ENCODE measurements at places on chromosomes 3 and 15.

DNA sequence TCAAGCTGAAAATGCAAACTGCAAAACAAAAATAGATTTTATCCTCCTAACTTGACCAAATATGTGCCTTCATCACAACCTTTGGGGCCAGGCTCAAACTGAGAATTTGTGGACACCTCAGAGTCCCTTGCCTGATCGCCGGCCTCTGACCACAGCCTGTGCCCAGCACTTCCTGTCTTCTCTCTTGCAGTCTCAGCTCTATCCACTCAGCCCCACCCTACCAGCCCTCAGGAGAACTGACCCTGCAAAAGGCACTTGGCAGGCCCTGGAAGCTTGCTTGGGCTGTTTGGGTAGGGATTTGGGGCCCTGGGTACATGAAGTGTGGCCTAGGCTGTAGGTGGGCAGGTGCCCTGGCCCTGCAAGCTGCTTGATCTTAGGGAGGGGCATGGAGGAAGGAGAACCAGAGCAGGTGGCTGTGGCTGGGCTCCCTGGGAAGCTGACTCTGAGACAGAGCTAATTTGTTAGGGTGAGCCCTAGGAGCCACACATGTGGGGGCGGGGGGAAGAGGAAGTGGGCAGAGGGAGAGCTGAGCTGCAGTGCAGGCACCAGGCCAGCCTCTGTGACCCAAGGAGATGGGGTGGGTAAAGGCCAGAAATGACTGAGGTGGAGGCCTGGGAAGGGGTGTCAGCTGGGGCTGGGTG lies 8.6 kb downstream of the CLEC3B start:
- no peak for DNase-seq

GRCh38 chr15:91521996-91522395 lies 331.5 kb upstream of the SLCO3A1 start:
- DNase-seq: no peak

DNA sequence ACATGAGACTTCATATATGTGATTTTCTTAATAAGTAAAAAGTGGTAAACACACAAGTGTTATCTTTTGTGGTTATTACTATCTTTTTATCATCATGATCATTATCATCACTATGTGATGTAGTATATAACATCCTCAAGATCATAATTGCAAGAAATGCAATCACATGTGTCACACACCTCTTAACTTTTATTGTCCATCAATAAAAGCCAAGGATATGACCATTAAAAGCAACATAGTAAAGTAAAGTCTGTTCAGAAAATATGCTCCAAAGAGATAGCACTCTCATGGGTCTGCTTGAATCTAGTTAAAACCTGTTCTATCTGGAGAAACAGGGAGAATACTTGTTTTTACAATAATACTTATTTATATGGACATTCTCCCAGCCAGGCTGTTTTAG lies 153.0 kb upstream of the MLF1 start:
- no peak for DNase-seq

GRCh38 chr3:149816986-149817385 lies 4.0 kb downstream of the RNF13 start:
- no peak for DNase-seq

DNA sequence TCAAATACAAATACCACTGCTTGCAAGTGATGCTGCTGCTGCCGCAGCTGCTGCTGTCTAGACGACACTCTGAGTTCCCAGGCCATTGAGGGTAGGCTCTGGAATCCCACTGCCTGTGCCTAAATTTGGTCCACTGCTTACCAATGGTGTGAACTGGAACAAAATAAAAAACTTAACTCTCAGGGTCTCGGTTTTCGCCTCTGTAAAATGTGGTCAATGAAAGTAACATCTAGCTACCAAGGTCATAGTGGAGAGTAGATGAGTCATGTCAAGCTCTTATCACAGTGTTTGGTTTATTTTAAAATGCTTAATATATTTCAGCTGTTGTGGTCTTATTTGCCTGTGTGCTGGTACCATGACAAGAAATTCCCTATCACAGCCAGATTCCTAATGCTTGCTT lies 299.3 kb downstream of the CLSTN2 start:
- DNase-seq: no peak

GRCh38 chr3:53617893-53618523 lies 123.6 kb downstream of the CACNA1D start:
- no peak for DNase-seq

GRCh38 chr15:74011610-74012009 lies 17.1 kb downstream of the PML start:
- DNase-seq: no peak

- no peak for DNase-seq
Measured at GRCh38 chr3:59408047-59408624, 358.3 kb upstream of the CFAP20DC start.

DNA sequence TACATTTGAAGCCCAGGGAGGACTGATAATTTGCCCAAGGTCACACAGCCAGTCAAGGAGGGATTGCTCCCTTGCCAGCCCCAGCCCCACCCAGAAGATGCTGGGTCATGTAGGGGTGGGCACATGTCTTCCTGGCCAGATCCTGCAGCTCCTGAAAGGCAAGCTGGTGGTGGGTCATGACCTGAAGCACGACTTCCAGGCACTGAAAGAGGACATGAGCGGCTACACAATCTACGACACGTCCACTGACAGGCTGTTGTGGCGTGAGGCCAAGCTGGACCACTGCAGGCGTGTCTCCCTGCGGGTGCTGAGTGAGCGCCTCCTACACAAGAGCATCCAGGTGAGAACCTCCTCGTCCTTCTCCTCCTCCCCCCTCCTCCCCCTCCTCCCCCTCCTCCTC lies 13.2 kb downstream of the ISG20 start:
- DNase-seq: no peak

GRCh38 chr15:70541511-70541910 lies 221.8 kb downstream of the UACA start:
- no peak for DNase-seq

- DNase-seq: peak; percentile 24
Measured at GRCh38 chr3:147407114-147407497, 763 bp upstream of the ZIC4 start.

- DNase-seq: no peak
Measured at GRCh38 chr3:17800232-17800631, 57.8 kb upstream of the TBC1D5 start.

GRCh38 chr3:127396473-127396872 lies 108.6 kb upstream of the PRR20G start:
- DNase-seq: no peak

DNA sequence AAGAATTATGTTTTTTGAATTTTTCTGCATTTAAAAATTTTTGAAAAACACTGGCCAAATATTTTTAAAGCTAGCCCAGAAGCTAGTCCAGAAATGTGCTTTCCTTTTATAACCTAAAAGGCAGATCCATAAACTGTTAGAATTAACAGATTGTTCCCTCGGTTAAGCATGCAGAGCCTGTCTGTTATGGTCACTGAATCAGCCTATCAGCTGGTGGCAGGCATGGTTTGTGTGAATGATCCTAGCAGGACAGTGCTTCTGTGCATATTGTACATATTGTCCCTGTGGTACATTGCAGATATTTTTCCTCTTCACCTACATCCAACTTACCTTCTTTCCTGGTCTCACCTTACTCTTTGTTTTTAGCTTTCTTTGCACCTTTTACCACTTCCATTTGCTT lies 53.3 kb downstream of the RARB start:
- DNase-seq: no peak

DNA sequence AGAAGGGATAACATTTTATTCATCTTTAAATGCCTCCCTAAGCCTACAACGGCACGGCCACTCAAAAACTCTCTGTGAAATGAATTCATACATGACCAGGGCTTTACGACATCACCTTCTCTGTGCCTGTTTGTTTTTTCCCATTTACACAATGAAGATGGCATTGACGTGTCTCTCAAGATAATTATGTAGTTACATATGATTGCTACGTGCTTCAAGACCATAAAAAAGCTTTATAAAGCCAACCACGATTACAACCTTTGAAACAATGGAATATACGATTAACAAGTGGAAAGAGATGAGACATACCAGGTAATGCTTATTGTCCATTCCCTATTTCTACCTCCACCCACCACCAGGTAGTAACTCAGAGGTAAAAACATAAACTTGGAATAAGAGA lies 168.4 kb downstream of the P3H2 start:
- DNase-seq: no peak

DNA sequence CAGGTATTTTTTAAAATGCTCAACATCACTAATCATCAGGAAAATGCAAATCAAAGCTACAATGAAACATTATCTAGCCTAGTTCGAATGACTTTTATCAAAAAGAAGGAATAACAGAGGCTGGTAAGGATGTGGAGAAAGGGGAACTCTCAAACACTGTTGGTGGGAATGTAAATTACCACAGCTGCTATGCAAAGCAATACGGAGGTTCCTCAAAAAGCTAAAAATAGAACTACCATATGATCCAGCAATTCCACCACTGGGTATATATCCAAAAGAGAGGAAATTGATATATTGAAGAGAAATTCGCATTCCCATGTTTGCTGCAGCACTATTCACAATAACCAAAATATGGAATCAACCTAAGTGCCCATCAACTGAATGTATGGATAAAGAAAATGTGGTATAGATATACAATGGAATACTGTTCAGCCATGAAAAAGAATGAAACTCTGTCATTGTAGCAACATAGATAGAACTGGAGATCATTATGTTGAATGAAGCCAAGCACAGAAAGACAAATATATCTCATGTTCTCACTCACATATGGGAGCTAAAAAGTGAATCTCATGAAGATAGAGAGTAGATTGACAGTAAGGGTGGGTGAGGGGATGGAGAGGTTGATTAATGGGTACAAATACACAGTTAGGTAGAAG lies 19.7 kb upstream of the CLN6 start:
- DNase-seq: no peak

DNA sequence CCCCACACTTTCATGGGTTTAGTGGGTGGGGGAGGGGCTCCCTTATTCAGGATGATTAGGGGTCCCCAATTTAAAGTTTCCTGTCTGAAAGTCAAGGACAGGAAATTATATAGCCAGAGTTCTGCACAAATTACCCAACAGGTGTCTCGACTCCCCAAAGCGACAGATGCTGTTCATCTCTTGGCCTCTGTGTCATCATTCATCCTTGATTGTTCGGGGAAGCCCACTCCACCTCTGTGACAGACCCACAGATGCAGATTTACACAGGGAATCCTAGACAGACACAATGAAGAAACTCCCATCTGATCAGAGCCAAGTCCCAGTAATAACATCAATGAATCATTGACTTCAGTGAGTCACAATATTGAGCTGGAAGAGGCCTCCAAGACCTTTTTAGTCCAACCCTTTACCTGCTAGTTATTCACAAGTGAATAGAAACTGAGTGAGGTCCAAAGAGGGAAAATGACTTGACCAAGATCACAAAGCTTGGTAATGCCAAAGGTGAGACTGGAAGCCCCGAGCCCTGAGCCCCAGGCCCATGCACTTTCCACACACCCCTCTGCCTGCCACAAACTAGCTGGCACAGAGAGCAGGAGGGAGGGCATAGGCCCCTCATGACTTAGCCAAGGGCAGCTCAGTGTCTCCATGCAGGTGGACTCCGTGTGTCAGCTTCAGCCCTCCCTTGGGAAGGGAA lies 7.9 kb upstream of the SRP14 start:
- DNase-seq: no peak

DNA sequence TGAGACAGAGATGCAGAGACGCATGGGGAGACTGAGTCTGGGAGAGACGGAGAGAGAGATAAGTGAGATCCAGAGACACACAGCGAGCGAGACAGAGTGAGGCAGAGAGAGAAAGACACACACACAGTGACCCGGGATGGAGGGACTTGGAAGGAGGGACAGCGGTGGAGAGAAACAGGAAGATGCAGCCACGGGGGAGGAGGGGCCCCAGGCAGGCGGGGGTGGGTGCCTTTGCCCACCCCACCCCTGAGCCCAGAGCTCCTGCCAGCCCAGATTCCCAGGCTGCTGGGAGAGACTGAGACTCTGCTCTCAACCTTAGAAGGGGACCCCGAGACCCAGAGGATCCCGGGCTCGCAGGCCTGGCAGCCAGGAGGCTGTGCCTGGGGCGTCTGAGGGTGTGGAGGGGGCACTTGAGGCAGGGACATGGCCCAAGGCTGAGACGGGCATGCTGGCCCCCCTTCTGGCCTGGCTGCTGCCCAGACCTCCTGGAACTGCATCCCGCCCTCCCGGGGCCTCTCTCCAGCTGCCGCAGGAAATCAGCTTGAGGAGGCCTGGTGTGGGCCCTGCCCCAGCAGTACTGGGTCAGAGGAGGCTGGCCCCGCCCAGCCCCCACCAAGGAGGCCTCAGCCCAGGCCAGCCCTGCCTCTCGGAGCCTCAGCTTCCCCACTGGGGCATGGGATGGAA lies 18.1 kb downstream of the H1-8 start:
- no peak for DNase-seq

DNA sequence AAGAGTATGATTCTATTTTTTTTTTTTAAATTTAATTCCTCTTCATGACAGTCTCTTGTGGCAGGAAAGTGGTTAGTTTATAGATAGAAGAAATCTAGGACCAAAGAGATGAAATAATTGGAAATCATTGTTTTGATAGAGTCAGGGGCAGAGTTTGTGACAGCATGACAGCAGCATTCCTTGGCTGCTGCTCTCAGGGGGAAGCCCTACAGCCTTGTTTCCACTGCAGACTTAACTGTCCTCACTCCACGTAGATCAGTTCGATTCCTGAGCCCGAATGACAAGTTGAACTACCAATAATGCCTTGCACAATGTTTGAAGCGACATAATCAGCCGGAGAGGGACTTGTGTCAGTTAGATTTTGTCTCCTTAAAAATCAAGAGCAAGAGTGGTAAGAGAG lies 189.0 kb upstream of the ICE2 start:
- DNase-seq: no peak

GRCh38 chr3:145698749-145699148 lies 462.2 kb downstream of the PLOD2 start:
- DNase-seq: no peak

- DNase-seq: no peak
Measured at GRCh38 chr3:88133711-88134263, 16.0 kb upstream of the C3orf38 start.

- peak; percentile 42 for DNase-seq
Measured at GRCh38 chr15:74053941-74054529, 28.3 kb downstream of the GOLGA6A start.

- DNase-seq: no peak
Measured at GRCh38 chr15:78362716-78363380, 22.7 kb downstream of the CRABP1 start.

DNA sequence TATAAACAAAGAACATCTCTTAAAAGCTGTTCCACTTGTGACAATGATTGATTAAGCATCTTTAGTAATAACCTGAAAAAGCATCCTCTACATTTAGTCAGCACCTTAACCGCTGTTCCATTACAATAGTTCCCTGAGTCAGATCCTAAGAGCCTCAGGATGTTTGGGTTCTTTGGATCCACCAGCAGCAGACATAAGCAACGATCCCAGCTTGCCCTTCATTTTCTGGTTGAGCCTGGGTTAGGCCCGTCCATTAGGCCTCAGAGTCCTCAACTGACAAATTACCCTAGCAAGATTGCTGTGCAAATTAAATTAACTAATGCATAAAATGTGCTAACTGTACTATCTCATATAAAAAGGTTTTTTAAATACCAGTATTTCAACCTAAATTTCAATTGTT lies 42.3 kb upstream of the ROBO1 start:
- no peak for DNase-seq
